ENCODE measurements at places on chromosomes 1 and 21. TPM values are rescaled to one million over a fixed set of nuclear protein-coding genes. Genes with fewer than 3 reads are reported as not detected.

Gene RCSD1
- total RNA-seq, result 158 TPM

Gene CR1L
- total RNA-seq, result not detected

Gene GCSAML
- total RNA-seq, result not detected

Gene CDCA8
- total RNA-seq, result 73.5 TPM

Gene SIPA1L2
- 0.78 TPM for total RNA-seq

Gene PALMD
- total RNA-seq, result not detected

Gene SMIM11
- 3.1 TPM for total RNA-seq

Gene SLC6A17
- not detected for total RNA-seq

Gene PADI1
- total RNA-seq, result not detected

Gene CTTNBP2NL
- 3.4 TPM for total RNA-seq

Gene FCN3
- not detected for total RNA-seq

Gene EIF4G3
- 49.2 TPM for total RNA-seq

Gene IL23R
- 4.2 TPM for total RNA-seq
